ENCODE measurements at places on chromosomes 6 and 20. TPM values are rescaled to one million over a fixed set of nuclear protein-coding genes. Genes with fewer than 3 reads are reported as not detected.

DNA sequence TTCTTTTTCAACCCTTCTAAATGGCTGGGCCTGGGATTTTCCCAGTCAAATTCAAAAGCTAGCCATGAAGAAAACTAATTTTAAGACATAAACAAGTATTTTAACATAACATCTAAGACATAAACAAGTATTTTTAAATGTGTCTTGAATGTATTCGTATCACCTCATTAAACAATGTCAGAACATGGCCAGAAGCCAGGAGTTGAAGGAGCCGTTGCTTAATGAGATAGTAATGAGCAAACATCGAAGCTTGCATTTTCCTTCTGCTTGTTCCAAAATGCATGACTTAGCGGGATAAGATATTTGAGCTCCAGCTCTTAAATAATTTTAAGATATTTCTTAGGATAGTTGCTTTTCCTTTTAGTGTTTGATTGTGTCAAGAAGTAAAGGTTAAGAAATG, 4.2 kb upstream of the RNF182 start:
- DNase-seq, result no peak

DNA sequence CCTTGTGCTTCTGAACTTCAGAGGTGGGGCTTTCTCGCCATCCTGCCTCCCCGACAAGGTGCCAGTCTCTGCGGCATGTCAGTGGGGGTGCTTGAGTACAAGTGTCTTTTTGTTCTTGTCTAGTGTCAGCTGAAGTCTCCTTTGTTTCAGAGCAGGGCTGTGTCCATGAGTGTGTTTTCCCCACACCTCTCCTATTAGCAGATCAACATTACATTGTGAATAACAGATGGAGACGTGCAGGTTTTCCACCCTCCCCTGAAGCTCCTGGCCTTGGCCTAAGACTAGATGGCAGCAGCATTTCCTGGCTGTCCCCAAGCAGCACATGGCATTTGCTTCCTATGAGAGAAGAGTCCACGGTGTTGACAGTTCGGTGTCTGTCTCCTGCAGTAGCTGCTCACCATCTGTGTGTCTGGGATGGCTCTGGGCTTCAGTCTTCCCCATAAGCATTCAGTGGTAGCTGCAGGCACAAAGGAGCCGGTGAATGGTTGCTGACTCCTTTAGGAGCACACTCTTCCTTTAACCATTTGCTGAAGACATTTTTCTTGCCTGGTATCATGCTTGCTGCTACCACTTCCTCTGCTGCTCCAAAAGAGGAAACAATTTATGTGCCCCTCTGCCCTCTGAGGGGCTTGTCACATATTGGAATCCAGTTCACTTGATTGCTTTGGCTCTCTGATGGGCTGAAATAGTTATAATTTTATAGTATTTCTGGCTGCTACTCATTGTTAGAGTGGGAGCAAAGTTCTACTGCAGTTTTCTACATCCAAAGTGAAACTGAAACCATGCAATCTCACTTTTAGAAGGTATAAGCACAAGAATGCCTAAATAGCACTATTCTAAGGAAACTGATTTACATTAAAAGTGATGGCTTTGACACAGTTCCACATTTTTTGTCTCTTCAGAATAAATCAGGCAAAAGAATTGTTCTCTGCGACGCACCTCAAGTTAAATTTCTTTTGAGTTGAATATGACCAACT, 913.0 kb downstream of the C6orf118 start:
- DNase-seq, result no peak

- DNase-seq, result no peak
Observed at GRCh38 chr6:137193256-137194070, 20.0 kb upstream of the IL22RA2 start.

DNA sequence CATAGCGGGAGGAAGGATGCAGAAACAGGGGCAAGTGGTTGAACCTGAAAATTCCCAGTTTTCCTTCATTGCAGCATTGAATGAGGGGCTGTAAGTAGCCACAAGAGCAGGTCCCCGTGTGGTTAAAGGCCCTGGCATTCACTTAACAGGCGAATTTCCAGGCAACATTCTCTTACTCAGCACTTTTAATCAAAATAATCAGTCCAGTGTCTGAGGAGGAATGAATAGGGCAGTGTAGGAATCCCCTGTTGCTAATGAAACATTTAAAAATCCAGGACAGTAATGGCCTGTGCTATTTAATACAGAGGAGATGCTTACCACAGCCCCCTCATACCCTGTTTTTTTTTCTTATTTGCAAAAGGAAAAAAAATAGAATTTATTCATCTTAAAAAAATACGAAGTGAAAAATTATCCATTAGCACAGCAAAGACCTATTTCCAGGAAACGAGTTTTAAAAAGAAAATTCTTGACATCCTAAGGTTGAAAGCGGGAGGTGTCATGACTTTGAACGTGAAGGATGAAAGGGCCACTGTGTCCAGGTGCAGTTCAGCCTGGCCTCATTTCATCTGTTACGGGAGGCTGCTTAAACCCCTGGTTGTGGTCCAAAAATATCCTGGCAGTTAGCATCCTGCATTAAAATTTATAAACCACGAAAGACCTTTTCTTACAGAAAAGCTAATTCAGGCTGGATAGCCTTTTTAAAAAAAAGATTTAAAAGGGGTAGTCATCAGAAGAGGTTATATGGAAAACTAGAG, 20.2 kb downstream of the MYLK4 start:
- no peak for DNase-seq

- peak; percentile 34 for DNase-seq
Observed at GRCh38 chr20:62142252-62143080, 728 bp downstream of the PSMA7 start.

DNA sequence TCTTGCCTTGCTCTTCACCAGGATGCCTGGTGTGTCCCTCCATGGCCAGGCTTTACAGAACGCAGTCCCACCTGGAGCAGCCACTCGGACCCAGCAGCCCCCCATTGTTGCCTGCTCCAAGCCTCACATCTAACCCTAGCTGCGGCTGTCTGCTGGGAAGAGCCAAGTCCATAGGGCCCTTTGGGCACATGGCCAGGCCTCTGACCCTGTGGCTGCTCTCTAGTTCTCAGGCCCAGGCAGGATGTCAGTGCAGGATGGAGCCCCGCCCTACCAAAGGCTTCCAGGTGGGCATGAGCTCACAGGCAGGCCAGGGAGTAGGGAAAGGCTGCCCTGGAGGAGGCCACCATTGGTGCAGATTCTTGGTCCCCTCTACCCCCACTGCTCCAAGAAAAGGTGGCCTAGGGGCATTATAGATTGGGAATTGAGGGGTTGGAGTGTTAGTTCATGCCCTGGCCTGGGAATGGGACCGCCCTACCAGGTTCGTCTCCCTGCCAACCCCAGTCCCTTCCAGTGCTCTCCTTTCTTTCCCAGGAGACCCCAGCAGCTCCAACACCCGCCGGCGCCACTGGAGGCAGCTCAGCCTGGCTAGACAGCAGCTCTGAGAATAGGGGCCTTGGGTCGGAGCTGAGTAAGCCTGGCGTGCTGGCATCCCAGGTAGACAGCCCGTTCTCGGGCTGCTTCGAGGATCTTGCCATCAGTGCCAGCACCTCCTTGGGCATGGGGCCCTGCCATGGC, 18.7 kb downstream of the MAVS start:
- DNase-seq, result no peak

DNA sequence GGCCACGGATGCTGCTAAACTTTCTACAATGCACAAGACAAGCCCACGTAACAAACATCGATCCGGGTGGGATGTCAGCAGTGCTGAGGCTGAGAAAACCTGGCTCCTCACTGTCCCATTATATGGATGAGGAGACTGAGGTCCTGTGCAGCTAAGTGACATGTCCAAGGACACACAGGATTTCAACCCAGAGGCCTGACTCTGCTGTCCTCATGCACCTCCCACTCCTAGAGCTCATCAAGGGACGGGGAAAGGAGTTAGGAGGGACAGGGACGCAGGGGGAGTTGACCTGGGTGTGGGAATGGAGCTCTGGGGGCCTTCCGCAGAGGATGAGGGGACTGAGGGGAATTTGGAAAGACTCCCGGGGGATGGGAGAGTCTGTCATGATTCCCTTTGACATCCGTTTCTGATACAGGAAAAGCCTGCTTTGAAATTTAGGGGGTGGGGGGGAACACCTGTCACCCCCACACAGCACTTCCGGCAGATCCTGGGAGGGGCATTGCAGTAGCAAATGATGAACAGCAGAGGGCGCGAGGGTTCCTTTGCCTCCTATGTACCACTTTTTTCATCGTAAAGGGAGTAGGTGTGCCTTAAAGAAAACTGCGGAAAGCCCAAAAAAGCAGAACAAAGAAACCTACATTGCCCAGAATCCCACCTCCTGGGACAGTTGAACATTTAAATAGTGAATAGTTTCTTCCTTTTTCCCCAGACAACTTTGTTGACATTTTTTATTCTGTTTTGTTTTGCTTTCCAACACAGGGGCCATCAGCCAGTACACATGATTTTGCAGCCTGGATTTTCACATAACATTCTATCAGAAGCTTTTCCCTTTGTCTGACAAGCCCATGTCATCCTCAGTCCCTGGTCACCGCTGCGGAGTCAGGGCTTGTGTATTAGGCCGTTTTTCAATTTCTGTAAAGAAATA, 48.6 kb downstream of the SLC2A10 start:
- DNase-seq, result peak; percentile 70

DNA sequence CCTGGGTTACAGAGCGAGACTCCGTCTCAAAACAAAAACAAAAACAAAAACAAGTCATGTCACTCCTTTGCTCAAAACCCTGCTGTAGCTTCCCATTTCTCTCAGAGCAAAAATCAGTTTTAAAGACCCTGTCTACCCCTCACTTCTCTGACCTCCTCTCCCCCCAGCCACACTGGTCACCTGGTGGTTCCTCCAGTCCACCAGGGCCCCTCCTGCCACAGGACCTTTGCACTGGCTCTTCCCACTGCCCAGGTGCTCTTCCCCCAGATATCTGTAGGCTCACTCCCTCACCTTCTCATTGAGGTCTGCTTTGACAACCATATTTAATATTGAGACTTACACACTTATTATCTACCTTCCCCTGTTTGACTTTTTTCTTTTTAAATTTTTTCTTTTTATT, 4.9 kb upstream of the TEAD3 start:
- DNase-seq, result no peak

- no peak for DNase-seq
Observed at GRCh38 chr20:43721429-43722152, 5.2 kb downstream of the GTSF1L start.

RAB32 gene
- polyA plus RNA-seq, result 39.1 TPM

C6orf132 gene
- 5.6 TPM for polyA plus RNA-seq

BANF2 gene
- not detected for polyA plus RNA-seq
